ENCODE measurements at places on chromosomes 11 and 22.

DNA sequence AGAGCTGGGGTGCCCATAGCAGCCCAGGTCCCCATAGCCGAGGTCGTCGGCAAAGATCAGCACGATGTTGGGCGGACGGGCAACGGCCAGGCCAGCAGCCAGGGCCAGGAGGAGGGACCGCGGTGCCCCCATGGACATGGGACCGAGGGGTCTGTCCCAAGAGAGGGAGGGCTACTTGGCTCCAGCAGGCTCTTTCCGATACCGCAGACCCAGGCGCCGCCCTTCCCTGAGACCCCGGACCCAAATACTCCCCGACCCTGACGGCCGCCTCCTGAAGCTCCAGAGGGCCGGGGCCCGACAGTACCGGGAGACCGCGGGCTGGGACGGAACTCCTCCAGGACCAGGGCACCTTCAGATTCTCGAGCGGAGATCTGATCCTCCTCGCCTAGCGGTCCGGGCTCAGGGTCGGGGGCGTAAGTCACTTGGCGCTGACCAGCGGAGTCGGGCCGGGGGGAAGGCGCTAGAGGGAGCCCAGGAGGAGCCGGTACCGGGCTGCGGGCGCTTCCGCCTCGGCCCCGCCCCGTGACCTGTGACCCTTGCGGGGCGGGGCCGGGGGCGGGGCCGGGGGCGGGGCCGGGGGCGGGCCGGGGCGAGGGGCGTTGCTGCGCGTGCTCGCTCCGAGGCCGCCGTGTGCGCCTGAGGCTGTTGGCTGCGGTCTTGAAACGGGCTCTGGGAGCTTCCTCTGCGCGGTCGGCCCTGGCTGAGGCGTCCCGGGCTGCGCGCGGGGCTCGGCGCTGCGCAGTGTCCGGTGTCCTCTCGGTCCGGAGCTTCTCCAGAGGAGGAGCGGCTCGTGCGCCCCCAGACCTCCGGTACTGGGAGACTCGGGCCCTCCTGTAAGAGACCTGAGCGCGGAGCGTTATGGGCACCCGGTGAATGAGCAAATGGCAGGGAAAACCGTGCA lies at the start of gene ARSA:
Gene ARSA (minus strand): TSS at position 511 of the 901 bp plus-strand sequence. CDS start 373 bp downstream, at position 138.
- DNase-seq: peak; percentile 34

DNA sequence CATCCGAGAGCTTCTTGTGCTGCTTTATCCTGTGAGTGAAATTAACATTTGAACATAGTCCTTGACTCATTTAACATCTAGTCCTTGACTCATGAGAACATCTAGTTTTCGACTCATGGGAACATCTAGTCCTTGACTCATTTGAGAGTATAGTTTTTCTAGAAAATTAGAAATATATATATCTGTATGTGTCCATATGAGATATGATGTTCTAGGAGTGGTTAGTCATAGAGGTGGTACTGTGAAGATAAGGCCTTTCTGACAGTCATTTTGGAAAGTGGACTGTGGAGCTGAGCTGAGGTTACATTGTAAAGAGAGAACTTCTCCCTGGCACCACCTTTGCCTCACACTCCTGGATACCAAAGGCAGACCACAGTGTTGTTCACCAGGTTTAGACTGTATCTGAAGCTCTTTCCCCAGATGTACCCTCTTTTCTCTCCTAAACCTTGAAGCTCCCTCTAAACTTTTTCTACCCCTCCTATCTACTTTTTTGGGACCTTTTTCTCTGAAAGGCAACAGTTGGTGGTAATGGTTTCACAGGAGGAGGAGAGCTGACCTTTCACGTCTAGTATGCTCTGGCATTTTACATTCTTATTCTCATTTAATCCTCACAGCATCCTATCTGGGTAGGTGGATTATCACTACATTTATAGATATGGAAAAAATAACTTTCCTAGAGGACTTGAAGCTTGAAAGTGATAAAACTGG lies 67.2 kb downstream of the PPP2R1B start:
- no peak for DNase-seq

DNA sequence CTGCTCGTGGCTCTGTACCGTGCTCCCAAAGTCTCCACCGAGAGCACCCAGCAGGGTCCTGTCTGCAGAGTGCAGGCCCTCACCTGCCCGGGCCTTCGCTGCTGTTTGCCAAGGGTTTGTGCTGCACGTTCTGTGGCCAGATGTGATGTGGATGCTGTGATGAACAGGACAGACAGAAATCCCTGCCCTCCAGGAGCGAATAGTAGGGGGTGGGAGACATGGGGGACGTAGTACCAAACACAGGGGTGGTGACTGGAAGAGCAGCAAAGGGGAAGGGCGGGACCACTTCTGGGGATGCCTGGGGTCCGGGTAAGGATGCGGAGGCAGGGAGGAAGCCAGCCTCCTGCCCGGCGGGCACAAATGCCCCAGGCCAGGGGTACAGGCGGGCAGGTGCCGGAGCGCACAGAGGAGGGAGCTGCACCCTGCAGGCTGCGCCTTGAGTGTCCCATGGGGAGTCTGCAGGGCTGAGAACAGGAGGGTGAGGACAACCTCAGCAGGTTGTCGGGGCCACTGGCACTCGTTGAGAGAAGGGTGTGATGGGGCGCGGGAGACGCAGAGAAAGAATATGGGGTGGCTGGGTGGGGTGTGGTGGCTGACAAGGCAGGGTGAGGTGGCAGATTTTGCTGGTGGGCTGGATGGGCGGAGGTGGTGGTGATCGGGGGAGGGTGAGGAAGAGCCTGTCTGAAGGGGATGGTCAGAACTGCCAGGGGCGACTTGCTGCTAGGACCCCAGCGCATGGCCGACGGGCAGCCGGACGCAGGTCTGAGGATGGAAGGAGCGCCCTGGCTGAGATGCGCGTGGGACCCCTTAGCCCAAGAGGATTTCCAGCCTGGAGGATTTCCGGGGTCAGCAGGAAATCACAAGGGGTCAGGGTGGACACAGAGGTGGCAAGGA lies 16.3 kb upstream of the CTSD start:
- no peak for DNase-seq

DNA sequence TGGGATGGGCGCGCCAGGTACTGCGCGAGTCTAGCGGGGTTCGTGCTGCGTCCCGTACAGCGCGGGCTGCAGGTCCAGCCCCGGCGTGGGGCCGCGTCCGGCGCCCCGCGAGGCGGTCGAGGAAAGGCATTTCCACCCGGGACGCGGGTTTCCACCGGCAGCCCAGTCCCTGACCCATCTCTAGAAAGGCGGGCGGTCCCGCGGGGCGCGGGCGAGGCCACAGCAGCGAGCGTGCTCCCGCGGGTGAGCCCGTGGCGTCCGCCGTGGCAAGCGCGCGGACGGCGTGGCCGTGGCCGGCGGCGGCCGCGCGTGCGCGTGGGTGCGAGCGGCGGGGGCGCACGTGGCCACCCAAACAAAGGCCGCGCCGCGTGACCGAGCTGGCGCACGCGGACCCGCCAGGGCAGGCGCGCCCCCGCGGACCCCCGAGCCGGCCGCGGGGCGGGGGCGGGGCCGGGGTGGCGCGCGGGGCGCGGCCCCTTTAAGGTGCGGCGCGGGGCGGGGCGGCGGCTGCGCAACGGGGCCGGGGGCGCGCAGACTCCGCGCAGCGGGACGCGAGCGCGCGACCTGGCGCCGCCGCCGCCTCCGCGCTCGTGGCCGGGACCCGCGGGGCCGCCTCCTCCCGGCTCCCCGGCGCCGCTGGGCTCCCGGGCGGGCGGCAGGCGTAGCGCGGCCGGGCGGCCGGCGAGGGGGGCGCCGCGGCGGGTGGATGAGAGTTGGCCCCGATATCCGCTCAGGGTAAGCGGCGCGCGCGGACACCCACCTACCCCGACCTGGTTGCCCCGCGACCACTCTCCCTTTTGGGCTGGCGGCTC lies 39.3 kb upstream of the CELSR1 start:
- no peak for DNase-seq

GRCh38 chr11:9386901-9387300 lies 2.4 kb downstream of the IPO7 start:
- no peak for DNase-seq

GRCh38 chr22:40602231-40602630 lies 34.3 kb downstream of the MRTFA start:
- DNase-seq: no peak

GRCh38 chr22:23104187-23104971 lies 34.1 kb downstream of the GNAZ start:
- no peak for DNase-seq

All from GOT3 (cell line).